NCI-H2081 treated with DMSO at 0.1 percent for 48 hours (cell line): ENCODE measurements at places on chromosomes 6 and 20.

DNA sequence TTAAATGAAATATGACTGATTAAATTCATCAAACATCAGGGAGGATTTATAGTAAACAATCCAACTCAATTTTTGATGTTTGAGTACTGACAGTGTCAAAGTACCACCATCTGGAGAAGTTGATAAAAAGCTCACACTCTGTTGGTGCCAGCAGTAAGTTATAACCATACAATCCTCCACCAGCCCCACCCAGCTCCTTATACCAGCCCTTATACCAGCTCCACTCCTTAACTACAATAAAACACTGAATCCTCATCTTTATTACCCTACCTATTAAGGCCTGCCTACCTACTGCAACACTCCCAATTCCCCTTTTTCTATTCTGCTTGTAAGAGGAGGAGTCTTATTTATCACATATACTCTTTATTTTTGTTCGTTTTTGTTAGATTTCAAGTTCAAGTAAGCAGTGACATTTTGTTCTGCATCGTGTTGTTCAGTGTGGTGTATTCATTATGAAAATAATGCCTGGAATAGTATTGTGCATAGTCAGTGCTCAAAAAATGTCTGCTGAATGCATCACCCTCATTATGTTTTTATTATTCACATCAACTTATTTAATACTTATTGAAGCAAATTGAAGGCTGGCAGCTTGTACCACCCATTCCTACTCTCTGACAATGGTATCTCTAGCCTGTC is 954.7 kb upstream of the ADGRB3 start:
- DNase-seq, result no peak

DNA sequence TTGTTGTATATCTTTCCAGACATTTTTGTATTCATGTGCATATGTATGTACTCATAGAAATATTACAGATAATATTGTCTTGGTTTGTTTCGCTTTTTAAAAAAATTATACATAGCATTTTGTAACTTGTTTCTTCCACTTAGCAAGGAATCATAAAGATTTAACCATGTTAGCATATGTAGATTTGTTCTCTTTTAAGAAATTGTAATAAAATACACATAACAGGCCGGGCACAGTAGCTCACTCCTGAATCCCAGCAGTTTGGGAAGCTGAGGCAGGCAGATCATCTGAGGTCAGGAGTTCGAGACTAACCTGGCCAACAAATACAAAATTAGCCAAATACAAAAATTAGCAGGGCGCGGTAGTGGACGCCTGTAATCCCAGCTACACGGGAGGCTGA is 44.4 kb upstream of the CSE1L start:
- DNase-seq, result no peak

- DNase-seq, result no peak
These were observed 16.3 kb downstream of the GNAS start for GRCh38 chr20:58868795-58869194.

DNA sequence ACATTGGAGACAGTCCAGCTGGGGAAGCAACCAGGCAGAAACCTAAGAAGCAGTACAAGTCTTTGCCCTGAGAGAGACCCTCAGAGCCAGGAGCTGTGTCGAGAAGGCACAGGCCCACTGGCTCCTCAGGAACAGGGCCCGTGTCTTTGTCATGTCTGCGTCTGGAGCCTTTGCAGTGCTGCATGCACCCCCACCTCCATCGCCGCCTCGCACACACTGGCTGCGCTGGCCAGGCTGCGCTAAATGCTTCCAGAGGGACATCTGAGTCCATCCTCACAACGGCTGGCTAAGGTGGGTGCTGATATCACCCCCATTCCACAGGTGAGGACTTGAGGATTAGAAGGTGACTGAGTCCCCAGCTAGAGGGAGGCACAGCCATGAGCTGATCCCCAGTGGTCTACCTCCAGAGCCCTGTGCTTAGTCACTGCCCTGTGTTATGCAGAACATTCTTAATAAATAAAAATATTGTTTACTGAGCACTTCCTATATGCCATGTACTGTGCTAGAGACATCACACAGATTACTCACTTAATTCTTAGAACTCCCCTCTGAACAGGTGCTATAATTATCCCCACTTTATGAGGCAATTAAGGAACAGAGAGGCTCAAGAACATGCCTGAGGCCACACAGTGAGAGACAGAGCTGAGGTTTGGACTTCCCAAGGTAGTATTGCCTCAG is 27.6 kb downstream of the GABRR2 start:
- DNase-seq, result no peak

DNA sequence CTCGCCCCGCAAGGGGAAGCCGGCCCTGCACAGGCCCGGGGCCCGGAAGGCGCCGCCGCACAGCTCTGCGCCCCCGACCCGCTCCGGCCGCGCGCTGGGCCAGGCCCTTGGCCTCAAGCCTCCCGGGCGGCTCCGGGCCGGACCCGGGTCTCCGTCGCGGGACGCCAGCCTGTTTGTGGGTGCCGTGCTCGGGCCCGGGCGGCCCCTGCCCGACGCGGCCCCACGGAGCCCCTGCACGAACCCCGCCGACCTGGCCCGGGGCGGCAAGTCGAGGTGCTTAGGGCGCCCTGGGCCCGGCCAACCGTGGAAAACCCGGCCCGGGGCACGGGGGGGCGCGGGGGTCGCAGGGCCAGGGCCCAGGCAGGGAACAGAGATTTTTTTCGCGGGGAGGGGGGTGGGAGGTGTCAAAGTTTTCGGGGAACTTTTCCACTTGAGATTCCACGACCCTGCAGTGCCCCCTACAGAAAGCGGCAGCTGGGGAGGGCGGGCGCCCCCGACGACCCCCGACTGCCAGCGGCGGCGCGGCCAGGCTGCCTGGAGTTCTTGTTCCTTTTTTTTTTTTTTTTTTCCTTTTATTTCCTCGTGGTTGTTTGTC is 805 bp upstream of the STX16 start:
- DNase-seq, result no peak

DNA sequence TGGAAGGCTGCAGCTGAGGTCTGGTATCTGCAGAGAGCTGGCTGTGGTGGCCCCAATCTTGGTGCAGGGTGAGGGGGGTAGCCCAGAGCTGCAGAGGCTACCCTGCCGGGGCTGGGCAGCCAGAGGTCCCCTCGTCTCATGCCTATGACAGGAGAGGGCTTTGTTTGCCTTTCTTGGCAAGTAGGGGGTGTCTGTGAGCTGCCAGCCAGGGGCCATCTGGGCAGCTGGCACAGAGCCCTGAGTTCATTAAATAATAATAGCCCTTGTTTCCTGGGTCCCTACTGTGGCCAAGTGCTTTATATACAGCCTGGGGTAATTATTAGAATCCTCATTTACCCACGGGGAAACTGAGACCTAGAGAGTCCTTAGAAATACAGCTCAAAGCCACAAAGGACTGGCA is 66.6 kb downstream of the EZR start:
- DNase-seq, result peak; percentile 5

GRCh38 chr20:51766994-51767866 is 960 bp downstream of the ATP9A start:
- DNase-seq, result peak; percentile 76
